ENCODE measurements at places on chromosomes 3 and 15.

DNA sequence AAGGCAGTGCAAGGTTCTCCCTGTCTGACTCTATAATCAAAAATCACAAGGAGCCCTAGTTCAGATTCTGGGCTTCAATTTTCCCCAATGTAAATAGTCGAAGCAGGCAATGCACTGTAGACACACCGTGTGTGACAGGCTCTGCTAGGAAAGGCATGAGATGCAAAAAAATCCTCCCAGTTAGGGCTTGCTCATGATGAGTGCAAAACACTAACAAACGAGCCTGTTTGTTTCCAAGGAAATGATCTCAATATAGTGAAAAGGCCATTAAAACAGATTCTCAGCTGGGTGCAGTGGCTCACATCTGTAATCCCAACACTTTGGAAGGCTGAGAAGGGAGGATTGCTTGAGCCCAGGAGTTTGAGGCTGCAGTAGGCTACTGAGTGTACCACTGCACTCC, 55.7 kb downstream of the UMPS start:
- no peak for DNase-seq

DNA sequence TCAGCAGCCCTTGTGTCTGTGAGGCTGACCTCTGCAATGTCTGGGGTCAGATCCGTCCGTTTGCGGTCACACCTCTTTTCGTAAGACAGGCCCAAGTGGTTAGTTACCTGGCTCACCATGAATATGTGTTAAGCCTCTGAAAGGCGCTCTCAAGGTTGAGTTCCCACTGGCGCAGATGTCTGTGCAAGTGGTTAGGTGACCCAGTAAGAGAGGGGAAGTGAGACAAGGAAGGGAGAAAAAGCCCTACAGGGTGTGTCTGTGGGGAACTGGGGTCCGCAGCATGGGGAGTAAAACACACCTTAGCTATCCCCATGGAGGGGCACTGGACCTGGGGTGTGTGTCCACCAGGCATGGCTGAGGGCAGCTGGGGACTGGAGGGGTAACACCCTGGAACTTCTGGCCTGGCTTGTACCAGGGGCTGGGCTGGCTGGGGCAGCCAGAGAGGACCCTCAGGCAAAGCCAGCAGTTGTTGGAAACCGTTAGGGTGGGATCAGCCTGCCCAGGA, 391.6 kb upstream of the PROK2 start:
- no peak for DNase-seq

DNA sequence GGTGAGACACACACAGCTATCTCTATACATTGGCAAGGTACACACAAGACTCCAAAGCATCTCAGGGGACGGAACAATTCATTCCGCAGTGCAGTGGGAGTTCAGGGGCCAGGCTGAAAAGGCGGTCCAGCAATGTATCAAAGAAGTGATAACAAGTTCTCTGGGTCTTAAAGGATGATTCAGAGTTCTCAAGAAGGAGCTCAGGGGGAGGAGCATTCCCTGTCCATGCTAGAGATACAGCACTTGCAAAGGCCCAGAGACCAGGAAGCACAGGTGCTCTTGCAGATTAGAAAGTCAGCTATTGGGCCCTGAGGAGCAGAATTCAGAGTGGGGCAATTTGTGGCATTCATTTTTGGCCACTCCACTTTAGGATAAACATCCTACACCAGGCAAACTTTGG, 34.9 kb downstream of the MECOM start:
- DNase-seq, result peak; percentile 34

GRCh38 chr15:73932381-73933191, 6.3 kb downstream of the LOXL1 start:
- no peak for DNase-seq

- DNase-seq, result no peak
Measured at GRCh38 chr3:23798876-23799275, 6.9 kb upstream of the UBE2E1 start.

DNA sequence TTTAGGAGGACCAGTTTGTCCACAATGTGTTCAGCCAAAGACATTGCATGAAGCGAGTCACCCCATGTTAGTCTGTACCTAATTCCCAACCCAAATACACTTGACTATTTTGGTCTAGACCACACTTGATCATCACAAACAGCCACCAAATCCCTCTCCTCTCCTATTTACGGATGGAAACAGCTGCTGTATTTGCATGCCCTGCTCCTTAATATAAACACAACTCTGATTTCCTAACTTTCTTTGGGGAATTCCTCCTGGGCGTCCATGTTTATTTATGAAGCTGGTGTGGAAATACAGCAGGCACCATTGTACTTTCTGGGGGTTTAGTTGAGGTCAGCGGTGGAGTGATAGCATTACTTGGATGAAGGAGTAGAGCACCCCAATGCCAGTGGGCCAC, 235.2 kb downstream of the TLE3 start:
- no peak for DNase-seq

DNA sequence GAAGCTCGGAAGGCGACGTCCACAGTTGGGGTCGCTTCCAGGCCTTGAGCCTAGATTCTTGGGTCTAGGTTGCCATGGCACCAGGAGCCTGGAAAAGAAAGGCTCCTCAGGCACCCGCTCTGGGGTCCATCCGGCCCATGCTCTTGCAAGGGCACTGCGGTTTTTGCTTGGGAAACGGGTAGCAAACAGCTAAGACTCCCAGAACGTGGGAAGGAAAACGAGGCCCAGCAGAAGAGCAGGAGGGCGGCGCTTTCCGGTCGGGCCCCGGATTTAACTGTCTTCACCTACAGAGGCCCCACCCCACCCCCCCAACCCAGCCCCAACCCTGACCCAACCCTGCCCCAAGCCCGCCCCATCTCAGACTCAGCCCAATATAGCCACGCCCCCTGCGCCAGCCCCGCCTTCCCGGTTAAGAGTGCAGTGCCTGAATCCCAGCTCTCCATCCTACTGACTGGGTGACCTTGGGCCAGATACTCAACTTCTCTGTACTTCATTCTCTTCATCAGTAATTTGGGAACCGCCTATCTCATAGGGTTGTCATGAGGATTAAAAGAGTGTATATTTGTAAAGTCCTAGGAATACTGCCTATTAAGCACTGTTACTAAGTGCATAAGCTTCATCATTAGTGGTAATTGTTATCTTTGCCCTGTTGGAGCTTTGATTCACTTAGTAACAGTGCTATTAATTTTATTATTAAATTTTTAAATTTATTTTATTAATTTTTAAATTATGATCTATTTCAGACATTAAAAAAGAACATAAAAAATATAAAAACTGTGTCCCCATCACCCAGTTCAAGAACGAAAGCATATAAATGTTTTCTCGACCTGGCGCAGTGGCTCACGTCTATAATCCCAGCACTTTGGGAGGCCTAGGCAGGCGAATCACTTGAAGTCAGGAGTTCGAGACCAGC, 28.4 kb upstream of the SMAD6 start:
- DNase-seq, result peak; percentile 81

- DNase-seq, result peak; percentile 23
Measured at GRCh38 chr3:149575213-149575960, 82.4 kb downstream of the WWTR1 start.

- DNase-seq, result no peak
Measured at GRCh38 chr15:50107591-50108408, 11.2 kb downstream of the ATP8B4 start.

DNA sequence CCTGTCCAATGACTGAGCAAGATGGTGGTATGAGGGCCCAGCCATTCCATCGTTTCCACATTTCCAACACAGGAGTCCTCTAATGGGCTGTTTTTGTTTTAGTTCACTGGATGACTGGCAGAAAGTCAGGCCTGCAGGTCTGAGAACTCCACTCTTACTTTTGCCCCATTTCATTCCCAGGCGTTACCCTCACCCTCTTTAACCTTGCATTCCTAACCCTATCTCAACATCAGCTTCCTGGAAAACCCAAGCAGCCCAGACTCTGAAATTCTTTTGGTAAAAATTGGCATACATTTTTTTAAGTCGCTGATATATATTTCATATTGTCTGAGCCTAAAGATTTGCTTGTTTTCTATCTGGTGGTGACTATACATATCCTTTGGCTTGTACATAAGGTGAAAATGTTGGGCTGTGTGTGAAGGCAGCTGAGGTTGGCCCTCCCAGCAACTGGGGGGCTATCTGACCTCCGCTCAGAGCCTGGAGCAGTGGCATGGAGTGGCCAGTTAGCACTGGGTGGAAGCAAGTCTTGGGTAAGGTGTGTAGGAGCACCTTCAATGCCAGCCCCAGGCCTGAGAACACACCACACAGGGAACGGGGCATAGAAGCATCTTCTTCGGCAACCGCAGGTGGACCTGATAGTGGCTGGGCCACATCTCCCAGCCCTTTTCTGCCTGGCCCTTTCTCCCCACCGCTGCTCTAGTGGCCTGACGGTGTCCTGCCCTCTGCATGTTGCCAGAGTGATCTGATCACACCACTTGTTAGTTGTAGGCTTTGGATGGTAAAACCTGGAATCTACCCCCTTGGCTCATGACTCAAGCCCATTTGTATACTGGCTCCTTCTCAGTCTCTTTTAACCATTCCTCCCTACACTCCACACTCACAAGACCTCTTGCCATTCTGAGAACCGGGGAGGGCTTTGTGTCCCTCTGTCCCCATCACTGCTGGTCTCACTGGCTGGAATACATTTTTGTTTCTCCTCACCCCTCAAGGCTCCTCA, 50.0 kb downstream of the AMOTL2 start:
- no peak for DNase-seq

DNA sequence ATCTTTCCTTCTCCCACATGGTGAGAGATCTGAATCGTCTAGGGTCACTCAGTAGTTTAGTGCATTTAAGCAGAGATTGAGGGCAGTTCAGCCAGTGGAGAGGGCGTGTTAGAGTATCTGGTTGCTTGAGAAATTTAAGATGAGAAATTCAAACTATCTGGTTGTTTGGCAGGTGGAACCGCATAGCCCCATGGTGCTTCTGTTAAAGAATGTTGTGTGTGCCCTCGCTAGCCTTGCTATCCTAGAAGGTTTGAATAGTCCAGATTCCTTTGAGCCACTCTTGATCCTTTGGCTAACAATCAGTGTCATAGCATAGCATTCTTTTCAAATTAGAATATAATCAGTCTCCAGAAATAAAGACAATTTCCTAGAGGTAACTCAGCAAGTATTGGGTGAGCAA, 32.1 kb downstream of the ABHD17C start:
- DNase-seq, result no peak

DNA sequence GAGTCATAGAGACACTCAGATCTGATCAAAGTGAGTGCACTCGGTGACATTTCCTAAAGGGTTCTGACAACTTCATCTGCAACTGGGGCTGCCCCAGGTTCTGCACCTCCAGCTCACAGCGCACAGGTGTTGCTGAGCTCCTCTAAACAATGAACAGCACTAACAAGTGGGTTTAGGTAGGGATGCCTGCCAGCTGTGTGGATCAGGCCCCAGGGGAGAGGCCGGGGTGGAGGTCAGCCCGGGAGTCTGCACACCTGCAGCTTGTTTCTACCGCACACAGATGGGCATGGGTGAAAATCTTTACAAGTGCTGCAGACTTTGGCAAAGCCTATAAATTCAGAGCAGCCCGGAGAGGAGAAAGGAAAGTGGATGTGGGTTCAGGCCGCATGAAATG, 355 bp downstream of the FBXW12 start:
- DNase-seq, result no peak

DNA sequence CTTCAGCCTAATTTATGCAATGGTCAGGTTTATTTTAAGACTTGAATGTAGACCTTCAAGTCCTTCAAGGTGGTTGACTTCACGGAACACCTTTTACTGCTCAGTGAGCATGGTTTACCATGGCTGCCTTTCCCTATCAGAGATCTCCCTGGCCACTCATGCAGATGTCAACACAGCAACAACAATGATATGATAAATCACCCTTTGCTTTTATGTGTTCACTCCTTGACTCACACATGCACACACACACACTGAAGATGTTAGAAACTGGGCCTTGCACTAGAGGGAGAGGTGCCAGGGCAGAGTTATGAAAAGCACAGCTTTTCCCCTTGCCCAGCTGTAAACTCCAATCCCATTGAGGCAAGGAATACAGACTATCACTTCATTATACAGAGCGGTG, 134.4 kb downstream of the WNT5A start:
- no peak for DNase-seq

- no peak for DNase-seq
Measured at GRCh38 chr15:60442763-60443162, 36.2 kb downstream of the ICE2 start.

- DNase-seq, result no peak
Measured at GRCh38 chr3:123445702-123446101, 3.2 kb downstream of the ADCY5 start.

GRCh38 chr3:113952921-113953320, 5.1 kb downstream of the ZDHHC23 start:
- DNase-seq, result no peak

DNA sequence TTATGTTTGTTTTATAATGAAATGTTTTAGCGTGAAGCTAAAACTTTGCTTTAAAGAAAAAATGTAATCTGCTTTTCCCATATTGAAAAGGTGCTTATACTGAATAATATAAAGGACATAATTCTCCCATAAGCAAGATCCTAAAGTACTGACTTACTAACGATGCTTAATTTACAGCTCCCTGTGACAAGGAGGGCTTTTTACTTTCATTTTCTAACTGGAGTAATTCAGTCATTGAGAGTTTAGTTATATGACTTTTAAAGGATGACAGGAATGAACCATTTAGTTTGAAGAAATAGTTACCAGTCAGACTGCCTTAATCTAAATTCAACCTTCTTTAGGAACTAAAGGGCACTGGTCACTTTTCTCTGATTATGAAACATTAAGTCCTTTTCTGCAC, 19.3 kb upstream of the ZPLD1 start:
- no peak for DNase-seq

DNA sequence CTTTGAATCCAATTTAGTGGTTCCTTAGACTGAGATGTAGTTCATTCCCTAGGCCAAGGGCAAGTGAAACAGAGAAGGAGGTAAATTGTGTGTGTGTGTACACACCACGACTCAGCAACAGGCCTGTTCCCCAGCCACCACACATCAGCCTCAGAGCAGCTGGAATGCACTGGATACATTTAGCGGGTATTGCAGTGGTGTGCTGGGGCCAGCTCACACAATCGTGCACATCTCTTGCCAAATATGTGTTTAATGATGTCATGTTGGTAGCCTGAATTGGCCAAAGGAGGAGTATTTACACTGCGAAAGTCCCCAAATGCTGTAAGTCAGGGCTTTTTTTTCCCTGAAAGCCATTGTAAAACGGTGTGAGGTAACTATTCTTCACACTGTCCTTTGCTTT, 82.3 kb downstream of the RBPMS2 start:
- DNase-seq, result peak; percentile 55

DNA sequence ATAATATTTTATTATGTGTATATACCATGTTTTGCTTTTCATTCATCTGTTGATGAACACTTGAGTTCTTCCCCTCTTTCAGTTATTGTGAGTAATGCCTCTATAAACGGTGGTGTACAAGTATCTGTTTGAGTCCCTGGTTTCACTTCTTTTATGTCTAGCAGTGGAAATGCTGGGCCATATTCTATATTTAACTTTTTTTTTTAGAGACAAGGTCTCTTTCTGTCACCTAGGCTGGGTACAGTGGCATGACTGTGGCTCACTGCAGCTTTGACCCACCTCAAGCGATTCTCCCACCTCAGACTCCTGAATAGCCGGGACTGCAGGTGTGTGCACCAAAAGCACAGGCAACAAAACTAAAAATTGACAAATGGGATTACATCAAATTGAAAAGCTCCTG, 19.9 kb downstream of the GOLM2 start:
- no peak for DNase-seq

GRCh38 chr15:51775967-51776816, 24.8 kb downstream of the TMOD2 start:
- peak; percentile 57 for DNase-seq
